NCI-H774 (cell line): ENCODE measurements at places on chromosomes 6 and 20.

DNA sequence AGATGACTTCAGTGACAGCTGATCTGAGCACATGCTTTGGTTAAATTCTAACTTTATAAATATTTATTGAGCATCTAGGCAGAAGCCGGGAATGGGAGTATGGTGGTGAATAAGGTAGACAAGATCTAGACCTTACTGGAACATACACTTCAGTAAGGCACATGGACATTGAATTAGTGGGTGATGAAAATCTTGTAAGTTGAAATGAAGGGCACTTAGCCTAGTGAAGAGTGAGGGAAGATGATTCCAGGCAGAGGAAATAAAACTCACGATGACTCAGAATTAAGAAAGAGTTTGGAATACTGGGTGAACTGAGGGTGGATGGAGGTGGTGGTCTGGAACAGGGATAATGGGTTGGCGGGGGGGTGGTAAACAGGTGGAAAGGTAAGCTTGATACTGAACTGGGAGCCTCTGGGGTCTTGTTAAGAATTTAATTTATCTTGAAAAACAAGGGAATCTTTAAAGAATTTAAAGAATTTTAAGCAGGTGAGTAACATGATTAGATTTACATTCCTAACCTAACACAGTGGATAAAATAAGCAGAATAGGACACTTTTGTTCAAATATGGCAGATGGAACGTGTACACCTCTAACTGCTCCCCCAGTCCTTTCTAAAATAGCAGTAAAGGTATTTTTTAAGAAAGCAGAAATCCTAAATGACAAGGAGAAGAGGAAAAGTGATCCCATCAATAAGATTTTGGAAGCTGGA, 75.2 kb upstream of the ARHGAP18 start:
- no peak for DNase-seq

- DNase-seq: no peak
Observed at GRCh38 chr20:34468951-34469350, 47.3 kb upstream of the DYNLRB1 start.

DNA sequence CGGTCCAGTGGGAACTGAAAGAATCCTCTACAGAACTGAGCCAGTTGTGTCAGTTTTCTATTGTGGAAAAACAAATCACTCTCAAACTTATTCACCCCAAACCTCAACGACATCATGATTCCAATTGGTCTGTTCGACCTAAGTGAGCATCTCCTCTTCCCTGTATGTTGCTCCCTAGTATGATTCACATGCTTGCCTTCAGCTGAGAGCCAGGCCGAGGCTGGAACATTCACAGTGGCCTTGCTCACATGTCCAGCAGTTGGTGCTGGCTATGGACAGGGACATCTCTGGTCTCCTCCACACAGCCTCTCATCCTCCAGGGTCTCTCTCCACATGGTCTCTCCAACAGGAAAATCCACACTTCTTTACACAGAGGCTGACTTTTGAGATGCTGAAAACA, 28.3 kb upstream of the TMEM181 start:
- no peak for DNase-seq

DNA sequence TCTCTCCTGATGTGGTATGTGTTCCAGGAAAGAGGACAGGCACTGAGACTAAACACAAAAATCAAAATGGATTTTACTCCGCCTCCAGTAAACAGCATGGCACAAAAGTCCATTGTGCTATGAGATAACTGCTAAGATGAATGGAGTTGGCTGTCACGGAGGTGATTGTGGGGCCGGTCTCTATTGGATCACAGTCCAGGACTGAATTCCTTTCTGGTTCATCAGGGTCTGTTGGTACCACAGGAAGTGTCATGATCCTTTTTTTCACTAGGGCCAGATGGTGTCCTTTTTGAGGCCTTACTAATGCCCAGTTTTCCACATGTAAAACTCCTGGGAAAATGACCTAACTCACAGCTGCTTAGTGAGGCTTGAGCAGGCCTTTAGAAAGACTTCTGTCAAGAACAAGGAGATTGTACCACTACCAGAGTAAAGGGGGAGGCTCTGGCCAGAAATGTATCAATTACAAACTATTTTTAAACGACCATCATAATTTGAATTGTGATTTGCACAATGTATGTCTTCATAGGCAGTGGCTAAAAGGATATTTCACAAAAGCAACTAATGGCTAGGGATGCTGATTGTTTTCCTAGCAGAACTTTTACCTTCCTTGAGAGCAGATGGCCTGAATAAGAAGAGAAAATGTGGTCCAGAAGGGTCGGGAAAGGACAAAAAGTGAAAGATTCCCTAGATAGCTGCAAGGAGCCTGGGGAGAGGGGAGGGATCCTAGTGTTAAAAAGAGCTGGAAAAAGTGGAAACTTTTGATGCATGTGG, 192.2 kb upstream of the POU3F2 start:
- DNase-seq: no peak

- DNase-seq: no peak
Observed at GRCh38 chr20:4730780-4731179, 9.1 kb downstream of the PRND start.
